HL-60 (cell line): ENCODE measurements at places on chromosomes 4 and X.
A peak's percentile ranks its signal among the peaks of the same experiment; 100 is the strongest.

- no peak for DNase-seq
Measured at GRCh38 chr4:96983830-96984229, 1143.9 kb downstream of the PDHA2 start.

DNA sequence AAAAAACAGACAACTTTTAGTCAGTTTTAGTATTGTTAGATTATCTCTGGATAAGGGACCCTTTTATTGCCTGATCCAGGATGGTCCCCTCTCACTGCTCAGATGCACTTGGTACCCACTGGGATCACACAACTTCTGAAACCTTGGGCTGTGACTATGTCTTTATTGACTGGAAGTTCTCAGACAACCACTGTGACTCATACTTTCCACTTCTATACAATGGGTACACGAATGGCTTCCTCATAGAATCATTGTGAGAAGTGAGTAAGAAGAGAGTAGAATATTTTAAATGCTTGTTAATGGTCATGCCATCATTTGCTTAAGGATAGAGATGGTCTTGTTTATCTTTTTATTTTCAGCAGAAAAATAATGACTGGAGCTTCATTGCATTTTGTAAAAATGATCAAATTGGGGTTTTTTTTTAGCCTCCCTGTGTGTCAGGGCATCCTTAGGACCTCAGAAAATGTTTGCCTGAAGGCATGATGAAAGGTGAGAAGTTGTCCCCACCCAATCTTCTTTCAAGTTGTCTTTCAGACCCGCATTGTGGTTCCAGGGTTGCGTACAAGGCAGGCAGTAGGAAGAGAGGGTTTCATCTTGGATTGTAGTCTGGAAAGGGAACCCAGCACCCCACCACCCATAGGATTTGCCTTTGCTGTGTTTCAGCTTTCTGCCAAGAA lies 115.1 kb downstream of the CPEB2 start:
- no peak for DNase-seq

- no peak for DNase-seq
Measured at GRCh38 chr4:764405-765169, 59.0 kb downstream of the PCGF3 start.

DNA sequence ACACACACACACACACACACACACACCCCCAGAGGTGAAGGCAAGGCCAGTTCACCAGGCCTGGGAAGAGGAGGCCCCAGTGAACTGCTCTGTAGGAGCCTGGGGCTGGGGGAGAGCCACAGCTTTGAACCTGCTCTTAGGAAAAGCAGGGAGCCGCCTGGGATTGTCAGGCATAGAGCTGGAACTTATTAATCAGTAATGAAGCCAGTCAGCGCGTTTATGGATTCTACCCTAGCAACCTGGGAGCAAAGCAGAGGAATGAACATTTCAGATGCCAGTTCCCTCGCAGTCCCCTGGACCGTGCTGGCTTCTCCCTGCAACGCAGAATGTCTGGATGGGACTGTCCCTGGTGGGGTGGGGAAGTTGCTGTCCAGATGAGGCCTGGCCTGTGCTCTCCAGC lies 45.3 kb upstream of the DDX3X start:
- DNase-seq, result no peak

DNA sequence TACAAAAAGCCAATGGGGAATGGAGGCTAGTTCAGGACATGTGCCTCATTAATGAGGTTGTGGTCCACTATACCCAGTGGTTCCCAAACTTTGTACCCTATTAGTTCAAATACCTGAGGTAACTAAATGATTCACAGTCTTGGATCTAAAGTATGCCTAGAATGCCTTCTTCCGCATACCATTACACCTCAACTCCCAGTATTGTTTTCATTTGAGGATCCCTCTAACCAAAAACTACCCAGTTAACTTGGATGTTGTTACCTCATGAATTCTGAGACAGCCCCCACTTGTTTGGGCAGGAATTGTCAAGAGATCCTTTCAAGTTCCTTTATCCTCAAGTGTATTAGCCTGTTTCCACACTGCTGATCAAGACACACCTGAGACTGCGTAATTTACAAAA lies 439.2 kb downstream of the PCDH10 start:
- no peak for DNase-seq

- no peak for DNase-seq
Measured at GRCh38 chrX:149916745-149917392, 12.5 kb upstream of the HSFX4 start.

- DNase-seq, result no peak
Measured at GRCh38 chr4:188714907-188715306, 575.7 kb downstream of the TRIML1 start.

- no peak for DNase-seq
Measured at GRCh38 chrX:68195561-68195960, 237.7 kb downstream of the OPHN1 start.

- DNase-seq, result peak; percentile 46
Measured at GRCh38 chr4:184860018-184860779, 34.4 kb upstream of the ACSL1 start.

- DNase-seq, result no peak
Measured at GRCh38 chr4:165519591-165519990, 140.8 kb downstream of the CPE start.

- no peak for DNase-seq
Measured at GRCh38 chr4:88191404-88191803, 33.0 kb upstream of the ABCG2 start.

DNA sequence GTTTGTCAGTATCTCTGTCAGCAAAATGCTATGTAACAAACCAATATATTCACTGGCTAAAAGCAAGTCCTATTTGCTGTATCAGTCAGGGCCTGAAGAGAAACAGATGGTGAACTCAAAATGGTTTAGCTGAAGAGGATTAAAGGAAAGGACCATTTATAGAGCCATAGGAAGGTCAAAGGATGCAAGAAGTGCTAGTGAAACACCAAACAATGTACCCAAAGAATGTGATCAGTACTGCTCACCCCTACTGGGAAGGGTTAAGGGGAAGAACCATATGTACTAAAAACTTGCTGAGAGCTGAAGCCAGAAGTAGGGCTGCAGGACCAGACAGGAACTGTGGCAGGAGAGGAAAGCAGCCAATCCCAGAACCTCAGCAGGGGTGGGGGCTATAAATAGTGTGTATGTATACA lies 479.3 kb downstream of the INPP4B start:
- no peak for DNase-seq

DNA sequence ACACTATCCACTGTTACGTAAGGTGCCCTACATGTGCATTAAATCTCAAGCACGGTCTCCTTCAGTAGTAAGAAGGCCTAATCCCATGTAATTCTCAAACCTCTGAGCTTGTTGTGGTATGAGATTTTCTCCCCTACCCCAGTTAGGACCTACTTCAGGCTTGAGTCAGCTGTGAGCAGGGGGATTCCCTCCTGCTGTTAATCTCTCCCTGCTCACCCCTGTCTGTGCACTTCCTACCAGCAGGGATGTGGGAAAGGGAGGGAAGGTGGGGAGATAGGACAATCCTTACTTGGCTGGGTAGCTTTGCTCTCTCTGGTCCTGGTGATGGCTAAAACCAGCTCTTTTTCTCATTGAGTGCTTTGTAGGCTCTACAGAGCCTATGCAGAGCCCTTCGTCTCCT lies 60.8 kb downstream of the PALLD start:
- no peak for DNase-seq

- DNase-seq, result no peak
Measured at GRCh38 chrX:38271154-38271716, 50.6 kb upstream of the SRPX start.

GRCh38 chr4:134754301-134755019 lies 552.9 kb upstream of the PABPC4L start:
- DNase-seq, result no peak

- no peak for DNase-seq
Measured at GRCh38 chr4:173237762-173238161, 69.2 kb downstream of the GALNT7 start.

DNA sequence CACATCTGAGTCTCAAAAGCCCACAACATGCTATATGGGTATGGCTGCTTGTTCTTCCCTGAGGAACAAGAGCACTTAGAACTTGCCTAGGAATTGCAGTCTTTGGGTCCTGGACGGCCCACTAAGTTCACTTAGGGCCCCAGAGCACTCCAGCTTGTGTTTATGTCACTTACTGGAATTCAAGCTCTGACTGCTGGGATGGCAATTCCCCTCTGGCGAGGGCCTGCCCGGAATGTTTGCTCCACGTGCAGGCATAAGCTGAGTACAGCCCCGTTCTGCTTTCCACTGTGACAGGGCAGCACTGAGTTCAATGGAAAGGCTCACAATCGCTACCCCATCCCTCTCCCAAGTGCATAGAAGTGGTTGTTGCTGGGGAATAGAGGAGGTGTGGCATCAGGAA lies 25.9 kb upstream of the RASSF6 start:
- no peak for DNase-seq

- DNase-seq, result no peak
Measured at GRCh38 chr4:6023731-6024130, 5.5 kb upstream of the C4orf50 start.

GRCh38 chr4:168240821-168241220 lies 77.7 kb downstream of the DDX60 start:
- no peak for DNase-seq

DNA sequence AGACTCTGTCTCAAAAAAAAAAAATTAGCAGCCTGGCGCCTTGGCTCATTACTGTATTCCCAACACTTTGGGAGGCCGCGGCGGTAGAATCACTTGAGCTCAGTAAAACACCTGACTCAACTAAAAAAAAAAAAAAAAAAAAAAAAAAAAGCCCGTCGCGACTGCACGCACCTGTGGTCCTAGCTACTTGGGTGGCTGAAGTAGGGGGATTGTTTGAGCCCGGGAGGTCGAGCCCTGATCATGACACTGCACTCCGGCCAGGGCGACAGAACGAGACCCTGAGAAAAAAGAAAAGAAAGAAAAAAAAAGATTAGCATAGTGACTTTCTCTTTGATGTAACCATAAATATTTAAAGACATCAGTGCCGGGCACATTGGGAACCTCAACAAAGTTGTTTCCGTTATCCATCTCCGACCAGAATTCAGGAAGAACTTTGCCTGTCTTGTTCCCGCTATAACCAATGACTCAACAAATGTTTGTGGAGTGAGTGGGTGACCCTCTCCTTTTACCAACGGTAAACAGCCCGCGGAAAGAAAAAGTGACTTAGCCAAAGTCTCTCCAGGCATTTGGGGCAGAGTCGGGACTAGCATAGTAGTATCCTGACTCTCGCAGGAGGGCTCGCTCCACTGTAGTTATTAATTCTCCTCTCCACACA lies 553 bp upstream of the MED28 start:
- no peak for DNase-seq

DNA sequence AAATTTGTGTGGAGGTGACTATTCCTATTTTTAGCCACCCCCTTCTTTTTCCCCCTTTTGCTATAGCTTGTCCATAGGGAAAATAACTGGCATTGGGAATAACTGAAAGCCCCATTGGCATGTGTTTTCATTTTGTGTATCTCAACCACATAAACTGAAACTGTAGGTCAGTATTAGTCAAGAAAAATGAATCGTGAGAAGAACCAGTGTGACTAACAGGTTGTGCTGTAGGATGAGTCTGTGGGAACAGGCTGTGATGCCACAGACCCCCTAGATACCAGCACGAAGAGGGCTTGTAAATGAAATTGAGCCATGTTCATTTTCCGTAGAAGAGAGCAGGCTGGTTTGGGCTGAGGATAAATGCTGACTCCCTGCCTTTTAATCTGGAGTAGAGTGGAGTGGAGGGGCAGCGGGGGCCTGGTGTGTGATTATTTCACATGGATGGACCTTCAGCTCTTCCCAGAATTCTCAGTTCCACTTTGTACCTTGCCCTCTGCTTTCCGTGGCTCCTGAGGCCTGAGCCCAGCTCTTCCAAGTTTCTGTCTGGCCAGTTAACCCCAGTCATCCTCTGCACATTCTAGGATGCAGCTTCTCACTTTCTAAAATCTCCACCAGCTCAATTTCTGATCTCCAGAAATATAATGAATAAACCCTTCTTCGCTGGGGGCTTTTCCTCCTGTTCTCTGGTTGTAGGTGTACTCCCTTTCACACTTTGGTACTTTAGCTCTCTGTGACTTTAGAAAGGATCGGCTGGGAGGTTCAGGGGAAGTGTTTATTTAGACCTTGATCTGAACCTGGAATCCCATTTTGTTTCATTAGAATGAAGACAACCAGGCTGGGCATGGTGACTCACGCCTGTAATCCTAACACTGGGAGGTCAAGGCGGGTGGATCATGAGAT lies 37.3 kb downstream of the DCUN1D4 start:
- no peak for DNase-seq

DNA sequence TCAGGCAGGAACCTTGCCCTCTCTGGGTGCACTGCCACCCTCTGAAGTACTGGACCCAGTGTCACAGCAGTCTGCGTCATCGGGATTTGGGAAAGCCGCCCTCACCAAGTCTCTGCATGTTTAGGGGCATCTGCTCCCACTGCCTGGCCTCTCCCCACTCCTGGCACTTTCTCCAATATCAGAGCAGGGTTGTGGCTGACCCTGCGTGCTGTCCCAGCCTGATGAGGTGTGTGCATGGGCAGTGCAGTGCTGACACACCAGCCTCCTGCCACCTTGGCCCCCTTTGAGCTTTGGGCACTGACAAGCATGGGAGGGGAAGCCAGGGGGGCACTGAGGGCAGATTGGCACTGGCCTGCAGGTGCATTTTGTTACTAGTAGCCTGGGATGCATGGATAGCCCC lies 652.5 kb downstream of the GABRG1 start:
- no peak for DNase-seq

GRCh38 chr4:102518703-102519131 lies 17.6 kb downstream of the NFKB1 start:
- DNase-seq, result no peak

- DNase-seq, result peak; percentile 64
Measured at GRCh38 chr4:153115322-153116290, 88.6 kb upstream of the TRIM2 start.

GRCh38 chr4:139685180-139685579 lies 19.6 kb downstream of the MGST2 start:
- no peak for DNase-seq

- DNase-seq, result no peak
Measured at GRCh38 chrX:10611441-10612090, 8.8 kb downstream of the MID1 start.

- no peak for DNase-seq
Measured at GRCh38 chr4:143341186-143341755, 4.6 kb downstream of the GAB1 start.

DNA sequence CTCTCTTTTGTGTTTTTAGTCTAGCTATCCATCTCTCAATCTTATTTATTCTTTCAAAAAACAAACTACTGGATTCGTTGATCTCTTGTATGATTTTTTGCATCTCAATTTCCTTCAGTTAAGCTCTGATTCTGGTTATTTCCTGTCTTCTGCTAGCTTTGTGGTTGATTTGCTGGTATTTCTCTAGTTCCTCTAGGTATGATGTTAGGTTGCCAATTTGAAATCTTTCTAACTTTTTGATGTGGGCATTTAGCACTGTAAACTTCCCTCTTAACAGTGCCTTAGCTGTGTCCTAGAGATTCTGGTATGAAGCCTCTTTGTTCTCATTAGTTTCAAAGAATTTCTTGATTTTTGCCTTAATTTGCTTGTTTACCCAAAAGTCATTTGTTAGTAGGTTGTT lies 15.2 kb upstream of the NEXMIF start:
- no peak for DNase-seq

GRCh38 chrX:153870288-153870690 lies 15.7 kb downstream of the L1CAM start:
- DNase-seq, result no peak

GRCh38 chrX:42624524-42624923 lies 153.4 kb downstream of the PPP1R2C start:
- no peak for DNase-seq
